ENCODE measurements at places on chromosomes 13 and 19.

DNA sequence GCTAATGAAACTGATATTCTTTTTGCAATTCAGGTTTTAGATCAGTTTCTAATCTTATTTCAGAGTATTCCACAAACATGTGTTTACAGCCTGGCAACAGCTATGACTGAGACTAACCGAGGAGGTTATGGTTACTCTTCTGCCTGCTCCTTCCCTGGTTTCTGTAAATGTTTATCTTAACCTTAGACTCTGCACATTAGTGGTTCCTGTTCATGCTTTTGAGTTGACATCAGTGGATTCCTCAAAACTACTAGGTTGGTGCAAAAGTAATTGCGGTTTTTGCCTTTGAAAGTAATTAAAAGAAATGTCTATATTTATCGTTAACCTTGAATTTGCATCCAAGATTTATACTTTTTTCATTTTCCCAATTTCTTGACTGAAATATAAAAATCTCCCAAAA is 237.0 kb upstream of the TSHZ3 start:
- DNase-seq = no peak

- no peak for DNase-seq
Measured at GRCh38 chr19:32599258-32599657, 18.3 kb downstream of the PDCD5 start.

GRCh38 chr13:94966422-94966955 is 254.1 kb upstream of the SOX21 start:
- no peak for DNase-seq

DNA sequence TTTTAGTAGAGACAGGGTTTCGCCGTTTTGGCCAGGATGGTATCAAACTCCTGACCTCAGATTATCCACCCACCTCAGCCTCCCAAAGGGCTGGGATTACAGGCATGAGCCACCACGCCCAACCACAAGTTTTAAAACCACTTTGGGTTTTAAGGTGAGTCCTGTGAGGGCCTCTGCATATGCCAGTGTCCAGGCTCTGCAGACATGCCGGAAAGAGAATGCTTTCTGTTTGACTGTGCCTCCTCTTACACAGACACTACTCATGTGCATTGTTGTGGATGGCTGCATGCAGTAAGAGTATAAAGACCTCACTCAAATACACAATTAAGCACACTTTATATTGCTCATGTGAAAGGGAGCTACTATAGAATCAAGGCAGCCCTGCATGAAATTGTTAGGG is 20.8 kb upstream of the SLC25A30 start:
- DNase-seq = no peak

DNA sequence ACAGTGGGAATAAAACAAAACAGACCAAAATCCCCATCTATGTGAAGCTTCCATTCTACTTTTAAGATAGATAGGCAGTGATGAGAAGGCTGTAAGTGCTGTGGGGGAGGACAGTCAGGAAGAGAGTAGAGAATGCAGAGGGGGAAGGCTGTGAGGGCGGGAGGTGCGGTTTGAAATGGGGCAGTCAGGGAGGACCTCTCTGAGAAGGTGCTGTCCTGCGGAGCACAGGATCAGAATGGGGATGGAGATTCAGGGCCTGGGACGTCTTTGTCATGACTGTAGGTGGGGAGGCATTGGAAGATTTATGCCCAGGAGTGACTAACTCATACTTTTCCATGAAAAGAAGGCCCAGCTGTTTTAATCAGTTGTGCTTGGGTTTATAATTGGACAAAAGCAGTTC is 3.9 kb upstream of the GPR183 start:
- no peak for DNase-seq

- DNase-seq = no peak
Measured at GRCh38 chr13:21753117-21753729, 82.3 kb downstream of the FGF9 start.

- peak; percentile 89 for DNase-seq
Measured at GRCh38 chr13:111153279-111153976, 38.3 kb downstream of the ARHGEF7 start.

DNA sequence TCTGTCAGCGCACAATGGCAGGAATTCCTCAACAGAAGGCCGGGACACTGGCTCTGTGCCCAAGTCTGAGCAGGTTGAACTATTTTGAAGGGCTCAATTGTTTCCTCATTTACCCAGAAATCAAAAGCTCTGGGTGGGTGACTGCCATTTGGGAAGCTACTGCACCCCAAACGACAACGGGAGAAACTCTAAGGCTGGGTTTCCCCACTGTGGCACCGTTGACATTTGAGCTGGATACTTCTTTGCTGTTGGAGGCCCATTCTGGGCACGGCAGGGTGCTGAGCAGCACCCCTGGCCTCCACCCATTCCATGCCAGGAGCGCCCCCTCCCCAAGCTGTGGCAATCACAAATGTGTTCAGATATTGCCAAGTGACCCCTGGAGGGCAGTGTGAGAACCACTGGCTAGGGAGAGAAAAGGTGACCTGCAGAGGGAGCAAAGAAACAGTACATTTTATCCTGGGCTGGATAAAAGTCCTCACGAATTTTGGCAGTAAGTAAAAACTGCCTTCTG is 62.5 kb downstream of the RFX2 start:
- DNase-seq = no peak

GRCh38 chr19:17260842-17261325 is 3.7 kb downstream of the USHBP1 start:
- DNase-seq = peak; percentile 85

DNA sequence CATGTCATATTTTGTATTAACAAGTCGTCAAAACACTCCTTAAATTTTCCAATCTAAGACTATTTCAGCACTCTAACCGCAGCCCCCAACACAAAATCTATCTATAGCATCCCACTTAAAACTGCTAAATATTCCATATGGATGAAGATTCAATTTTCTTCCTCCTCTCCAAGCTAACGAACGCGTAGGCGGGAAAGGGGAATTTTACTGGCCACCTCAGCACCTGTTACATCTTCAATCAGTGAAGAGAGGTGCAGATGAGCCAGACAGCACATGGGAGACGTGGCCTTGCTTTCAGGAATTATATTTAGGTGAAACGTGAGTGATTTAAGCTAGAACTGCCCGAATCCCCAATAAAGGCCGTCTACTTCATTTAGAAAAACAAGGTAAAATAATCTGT is 1.1 kb downstream of the RBM26 start:
- peak; percentile 18 for DNase-seq

GRCh38 chr19:42131149-42132029 is 857 bp downstream of the POU2F2 start:
- no peak for DNase-seq

- DNase-seq = no peak
Measured at GRCh38 chr19:50481351-50482149, 4.9 kb upstream of the GARIN5A start.

- DNase-seq = no peak
Measured at GRCh38 chr19:900302-901111, 7.2 kb downstream of the RNU6-9 start.

DNA sequence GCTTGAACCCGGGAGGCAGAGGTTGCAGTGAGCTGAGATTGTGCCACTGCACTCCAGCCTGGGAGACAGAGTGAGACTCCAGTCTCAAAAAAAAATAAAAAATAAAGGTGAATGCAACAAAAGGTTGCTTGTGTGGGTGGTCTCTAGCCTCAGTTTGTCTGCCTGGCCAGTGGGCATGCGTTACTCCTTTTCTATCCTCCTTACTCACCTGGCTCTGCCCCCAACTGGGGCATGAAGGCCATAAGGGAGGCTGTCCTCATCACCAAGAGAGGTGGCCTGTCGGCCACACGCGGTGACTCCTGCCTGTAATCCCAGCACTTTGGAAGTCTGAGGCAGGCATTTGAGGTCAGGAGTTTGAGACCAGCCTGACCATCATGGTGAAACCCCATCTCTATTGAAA is 1.9 kb upstream of the JUND start:
- DNase-seq = no peak

DNA sequence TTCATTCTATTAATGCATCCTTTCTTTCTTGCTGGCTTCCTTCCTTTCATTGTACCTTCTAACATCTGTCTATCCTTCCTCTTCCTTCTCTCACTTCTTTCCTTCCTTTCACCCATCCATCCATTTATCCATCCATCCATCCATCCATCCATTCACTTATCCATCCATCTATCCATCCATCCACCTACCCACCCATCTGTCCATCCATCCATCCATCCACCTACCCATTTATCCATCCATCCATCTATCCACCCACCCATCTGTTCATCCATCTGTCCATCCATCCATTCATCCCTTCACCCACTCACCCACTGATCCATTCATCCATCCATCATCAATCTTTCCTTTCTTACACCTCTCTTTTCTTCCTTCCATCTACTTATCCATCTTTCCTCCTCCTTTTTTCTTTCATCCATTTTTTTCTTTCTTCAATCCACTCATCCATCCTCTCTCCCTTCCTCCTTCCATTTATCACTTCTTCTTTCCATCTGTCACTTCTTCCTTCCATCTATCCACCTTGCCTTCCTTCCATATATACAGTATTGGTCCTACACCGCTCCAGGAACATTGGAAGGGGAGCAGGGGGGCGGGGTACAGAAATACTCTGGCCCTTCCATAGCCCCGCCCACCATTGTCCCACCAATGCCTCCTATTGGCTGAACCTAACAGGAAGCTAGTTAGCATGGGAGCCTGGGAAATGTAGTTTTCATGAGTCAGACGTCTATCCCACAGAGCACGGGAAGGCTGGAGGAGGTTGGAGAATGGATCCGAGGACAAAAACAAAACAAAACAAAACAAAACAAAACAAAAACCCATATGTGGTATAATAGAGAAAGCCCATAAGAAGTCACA is 45.9 kb downstream of the MBD3L1 start:
- DNase-seq = no peak

DNA sequence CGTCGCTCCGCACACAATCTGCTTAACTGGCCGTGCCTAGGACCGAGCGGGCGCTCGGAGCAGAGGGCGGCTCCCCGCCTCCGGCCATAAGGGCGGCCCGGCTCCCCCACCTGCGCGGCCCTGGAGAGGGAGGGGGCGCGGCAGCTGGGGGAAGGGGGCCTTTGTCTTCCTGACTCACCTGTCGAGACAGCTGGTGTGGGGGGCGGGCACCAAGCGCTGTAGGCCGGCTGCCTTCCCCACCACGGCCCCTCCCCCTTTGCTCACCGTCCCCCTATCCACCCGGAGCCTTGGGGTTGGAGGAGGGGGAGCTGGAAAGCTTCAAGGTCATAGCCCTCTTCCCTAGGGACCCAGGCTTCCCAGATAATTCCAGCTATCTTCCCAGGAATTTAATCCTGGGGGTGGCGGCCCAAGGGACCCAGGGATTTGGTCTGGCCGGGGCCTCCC is 1.2 kb downstream of the VASP start:
- no peak for DNase-seq

DNA sequence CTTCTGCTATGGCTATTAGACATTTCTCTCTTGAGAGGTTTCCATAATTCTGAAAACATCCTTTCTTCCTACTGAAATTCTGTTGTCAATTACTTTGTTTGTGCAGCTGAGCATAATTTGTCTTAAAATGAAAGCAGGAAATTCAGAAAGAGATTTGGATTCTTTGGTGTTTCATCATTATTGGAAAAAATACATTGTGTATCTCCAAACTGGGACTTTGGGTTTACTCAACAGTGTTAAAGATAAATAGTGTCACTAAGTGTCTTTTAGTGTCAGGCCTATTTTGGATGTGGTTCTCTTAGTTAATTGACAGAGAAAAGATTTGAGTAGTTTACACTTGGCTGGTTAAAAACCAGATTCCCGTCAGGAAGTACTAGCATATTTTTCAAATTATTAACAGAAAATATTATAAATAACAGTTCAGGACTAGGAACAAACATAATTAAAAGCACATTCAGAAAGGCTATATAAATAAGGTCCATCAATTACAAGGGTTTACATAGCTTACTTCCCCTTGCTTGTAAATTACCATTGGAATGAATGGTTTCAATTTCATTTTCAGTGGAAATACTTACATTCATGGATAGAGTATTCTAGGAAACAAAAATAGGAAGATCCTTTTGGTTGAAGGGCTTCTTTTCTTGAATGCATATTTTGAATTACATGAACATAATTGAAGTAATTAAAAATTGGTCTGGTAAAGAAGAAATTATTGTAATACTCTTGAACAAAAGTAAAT is 483.1 kb downstream of the GPC6 start:
- DNase-seq = no peak

- DNase-seq = no peak
Measured at GRCh38 chr19:948842-949496, 23.1 kb downstream of the ARID3A start.

GRCh38 chr13:39039041-39039440 is 785 bp downstream of the NHLRC3 start:
- DNase-seq = no peak

DNA sequence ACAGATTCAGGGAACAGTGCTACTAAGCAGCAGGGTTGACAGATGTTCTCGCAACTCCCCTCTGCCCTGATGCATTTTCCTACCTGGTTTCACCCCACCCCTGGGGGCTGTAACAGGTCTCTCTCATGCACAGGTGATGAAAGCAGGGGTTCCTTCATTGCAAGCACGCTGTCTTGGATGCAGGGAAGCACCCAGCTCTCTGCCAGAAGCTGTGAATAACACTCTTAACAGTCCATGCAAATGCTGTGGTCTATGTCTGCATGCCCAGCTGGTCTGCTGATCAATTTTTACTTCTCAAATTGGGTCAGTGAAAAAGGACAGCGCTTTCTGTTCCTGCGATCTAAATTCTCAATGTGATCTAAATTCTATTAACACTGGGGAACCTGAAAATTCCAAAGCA is 246.3 kb upstream of the TSHZ3 start:
- DNase-seq = no peak

DNA sequence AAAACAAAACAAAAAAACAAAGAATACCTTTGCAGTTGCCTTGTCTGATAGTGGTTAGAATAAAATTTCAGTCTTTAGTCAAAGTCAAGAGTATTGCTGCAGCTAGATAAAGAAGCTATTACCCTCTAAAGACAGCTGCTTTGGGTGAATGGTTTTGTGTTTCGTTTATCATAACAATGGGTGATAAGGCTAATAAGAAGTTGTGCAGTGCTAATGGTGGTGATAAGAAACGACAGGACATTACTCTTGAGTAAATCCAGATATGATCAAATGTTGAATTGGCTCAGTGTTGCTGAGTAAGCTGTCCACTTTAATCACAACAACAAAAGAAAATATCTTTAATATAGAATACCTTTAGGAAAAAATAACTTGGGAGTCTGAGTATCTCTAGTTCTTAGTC is 1825.3 kb downstream of the SLITRK5 start:
- DNase-seq = no peak

DNA sequence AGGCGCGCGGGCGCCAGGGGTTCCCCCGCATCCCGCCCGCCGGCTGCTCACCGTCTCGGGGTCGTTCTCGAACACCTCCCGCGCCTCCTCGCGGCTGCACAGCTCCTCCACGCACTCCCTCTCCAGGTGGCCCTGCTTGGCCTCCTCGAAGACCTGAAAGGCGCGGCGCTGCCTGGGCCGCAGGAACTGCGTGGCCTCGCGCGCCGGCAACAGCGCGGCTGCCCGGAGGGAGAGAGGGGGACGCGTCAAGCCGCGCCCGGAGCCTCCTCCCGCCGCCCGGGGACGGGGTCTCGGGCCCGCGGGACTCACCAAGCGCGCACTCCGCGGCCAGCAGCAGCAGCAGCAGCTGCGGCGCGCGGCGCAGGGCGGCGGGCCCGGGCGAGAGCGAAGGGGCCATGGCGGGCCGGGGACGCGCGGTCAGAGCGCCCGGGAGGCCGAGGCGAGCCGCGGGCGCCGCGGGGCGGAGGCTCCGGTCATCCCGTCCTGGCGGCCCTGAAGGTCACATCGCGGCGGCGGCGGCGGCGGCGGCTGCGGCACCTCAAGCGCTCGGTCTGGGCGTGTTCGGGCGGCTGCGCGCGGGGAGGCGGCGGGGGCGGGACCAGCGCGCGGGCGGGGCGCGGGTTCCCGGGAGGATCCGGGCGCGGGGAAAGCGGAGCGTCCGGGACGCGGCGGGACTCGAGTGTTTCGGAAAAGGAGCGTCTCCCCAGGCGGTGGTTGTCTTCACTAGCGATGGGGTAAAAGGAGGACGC is at the start of gene GAS6:
Gene GAS6, minus strand, starts transcription at position 553 of the 749 bp plus-strand sequence. Its CDS starts 156 bp downstream, at position 397.
- DNase-seq = no peak
